ENCODE measurements at places on chromosomes 4 and X.
A peak's percentile ranks its signal among the peaks of the same experiment; 100 is the strongest.

- no peak for DNase-seq
Measured at GRCh38 chrX:135544338-135544948, 24.0 kb downstream of the INTS6L start.

DNA sequence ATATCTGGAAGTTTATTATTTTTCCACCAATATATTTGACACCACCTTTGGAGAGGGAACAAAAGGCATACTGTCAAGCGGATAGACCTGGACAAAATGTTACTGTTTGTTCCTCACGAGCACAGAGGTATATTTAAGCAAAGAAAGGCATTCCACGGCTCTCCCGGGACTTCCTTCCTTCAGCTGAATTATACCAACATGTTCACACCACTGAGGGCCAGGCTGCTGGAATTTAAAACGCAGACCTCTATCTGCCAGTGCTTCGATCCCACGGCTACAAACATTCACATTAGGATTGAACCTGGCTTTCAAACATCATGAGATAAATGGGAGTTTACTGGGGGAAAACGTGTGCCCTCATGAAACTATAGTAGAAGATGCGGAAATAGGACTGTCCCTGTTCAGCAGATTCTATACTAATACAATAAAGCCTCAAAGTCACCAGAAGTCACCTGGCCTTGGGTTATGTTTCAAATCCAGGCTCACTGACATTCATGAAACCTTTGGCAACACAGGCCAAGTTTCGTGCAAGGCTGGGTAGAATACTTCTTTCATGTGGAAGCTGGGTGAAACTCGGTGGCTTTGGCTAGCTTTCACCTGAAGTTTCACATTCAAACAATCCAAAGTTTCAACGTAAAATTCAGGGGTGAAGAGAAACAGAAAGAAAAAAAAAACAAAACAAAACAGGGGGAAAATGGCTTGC lies 39.5 kb downstream of the SORBS2 start:
- no peak for DNase-seq

- no peak for DNase-seq
Measured at GRCh38 chrX:154436983-154437752, at the start of gene GDI1. GDI1 (plus strand) TSS chrX:154437154; CDS start chrX:154437255, 101 bp downstream.

- no peak for DNase-seq
Measured at GRCh38 chrX:71017396-71017939, 50.7 kb downstream of the SNX12 start.

GRCh38 chrX:139382529-139382928 lies 148.0 kb upstream of the F9 start:
- no peak for DNase-seq

GRCh38 chr4:184444953-184445309 lies 29.4 kb downstream of the IRF2 start:
- no peak for DNase-seq

GRCh38 chr4:156290811-156291210 lies 337.1 kb upstream of the CTSO start:
- no peak for DNase-seq

- DNase-seq: no peak
Measured at GRCh38 chrX:142296421-142296820, 91.3 kb upstream of the MAGEC2 start.

DNA sequence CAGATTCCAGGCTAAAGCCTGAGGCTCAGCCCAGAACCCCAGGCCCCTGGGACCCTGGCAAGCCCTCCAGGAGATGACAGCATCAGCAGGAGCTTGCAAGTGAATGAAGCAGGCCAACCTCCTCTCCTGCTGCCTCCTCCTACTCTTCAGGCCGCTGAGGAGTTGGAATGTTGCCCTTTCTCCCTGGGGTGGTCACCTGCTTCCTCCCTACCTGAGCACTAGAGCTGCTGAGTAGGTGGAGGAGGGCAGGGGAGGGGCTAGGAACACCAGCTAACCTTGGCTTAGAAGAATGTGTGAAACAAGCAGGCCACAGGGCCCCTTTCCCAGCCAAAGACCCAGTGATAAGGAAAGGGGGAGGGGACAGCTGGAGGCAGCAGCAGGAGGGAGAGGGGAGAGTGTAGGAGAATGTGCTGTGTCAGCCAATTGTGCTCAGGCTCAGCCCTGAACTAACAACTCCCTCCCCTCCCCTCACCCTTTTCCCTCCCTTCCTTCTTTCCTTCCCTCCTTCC lies 58.0 kb downstream of the PJA1 start:
- DNase-seq: no peak

DNA sequence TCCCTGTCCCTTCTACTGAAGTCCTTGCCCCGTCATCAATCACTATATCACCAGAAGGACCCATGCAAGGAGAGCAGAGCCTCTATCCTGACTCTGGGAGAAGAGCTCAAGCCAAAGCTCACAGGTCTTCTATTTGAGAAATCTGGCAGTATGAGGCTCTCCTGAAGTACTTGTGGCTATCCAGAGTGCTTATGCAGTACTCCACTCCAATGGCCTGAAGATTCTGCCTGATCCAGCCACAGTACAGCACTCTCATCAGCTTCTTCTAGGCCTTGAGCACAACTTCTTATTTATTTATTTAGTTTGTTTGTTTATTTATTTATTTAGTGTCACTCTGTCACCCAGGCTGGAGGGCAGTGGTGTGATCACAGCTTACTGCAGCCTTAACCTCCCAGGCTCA lies 13.0 kb downstream of the USP26 start:
- DNase-seq: no peak

GRCh38 chrX:8364369-8365141 lies 100.1 kb upstream of the VCX3B start:
- peak; percentile 19 for DNase-seq

DNA sequence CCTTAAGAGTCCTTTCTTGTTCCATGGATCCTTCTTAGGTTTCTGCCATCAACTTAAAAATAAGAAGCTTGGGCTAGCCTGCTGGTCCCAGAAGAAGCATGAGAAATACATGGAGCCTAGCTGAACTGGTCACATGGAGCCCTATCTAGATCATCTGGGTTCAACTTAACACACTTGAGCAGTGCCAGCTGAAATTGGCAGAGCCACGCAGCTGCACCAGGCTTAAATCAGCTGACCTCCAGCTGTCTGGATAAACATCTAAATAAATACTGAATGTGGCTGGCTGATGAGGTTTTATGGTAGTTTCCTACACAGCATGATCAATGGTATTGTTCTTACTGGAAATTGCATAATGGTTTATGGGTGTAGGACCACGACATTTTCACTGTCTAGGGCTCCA lies 598.4 kb upstream of the FAM241A start:
- no peak for DNase-seq

GRCh38 chr4:183627979-183628588 lies 30.9 kb downstream of the RWDD4 start:
- no peak for DNase-seq

GRCh38 chrX:56978172-56978571 lies 17.2 kb downstream of the SPIN3 start:
- DNase-seq: no peak

GRCh38 chr4:55791666-55792065 lies 27.9 kb upstream of the EXOC1L start:
- DNase-seq: no peak

DNA sequence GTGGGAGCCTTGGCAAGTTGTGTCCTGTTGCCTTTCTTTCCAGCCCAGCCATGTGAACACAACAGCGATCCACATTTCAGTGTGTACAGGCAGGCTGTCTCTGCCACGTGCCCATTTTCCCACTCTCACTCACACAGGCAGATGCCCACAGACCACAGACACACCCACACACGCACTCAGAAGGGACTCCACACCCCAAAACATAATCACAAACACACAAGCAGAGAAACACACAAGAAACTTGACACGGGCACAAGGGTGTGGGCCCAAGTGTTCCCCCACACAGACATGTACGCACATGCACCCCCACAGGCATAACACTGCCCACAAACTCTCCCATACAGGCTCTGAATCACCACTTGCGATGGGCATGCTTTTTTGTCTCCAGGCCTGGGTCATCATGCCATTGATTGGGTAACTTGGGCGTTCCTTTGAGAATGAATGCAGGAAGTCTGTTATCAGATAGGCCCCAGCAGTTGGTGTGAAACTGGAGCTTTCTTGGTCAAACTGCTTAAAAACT lies 84.3 kb downstream of the NBDY start:
- DNase-seq: no peak

- DNase-seq: no peak
Measured at GRCh38 chrX:39167791-39168190, 366.5 kb downstream of the MID1IP1 start.

DNA sequence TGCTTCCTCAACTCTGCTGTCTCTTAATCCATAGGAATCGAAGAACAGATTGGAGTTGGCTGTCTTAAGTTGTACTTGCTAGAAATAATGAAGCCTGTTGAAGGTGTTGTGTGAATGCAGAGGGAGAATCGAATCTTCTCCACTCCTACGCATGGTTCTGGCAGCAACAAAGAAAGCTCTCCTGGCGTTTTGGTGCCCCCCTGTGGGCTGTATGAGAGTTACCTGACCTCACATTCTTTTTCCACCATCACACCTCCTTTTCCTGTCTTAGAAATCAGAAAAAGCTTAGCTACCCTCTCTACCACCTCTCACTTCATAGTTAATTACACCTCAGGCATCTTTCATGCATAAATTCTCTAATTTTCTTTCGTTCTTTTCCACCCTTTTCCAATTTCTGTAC lies 16.3 kb downstream of the KLF8 start:
- DNase-seq: no peak

DNA sequence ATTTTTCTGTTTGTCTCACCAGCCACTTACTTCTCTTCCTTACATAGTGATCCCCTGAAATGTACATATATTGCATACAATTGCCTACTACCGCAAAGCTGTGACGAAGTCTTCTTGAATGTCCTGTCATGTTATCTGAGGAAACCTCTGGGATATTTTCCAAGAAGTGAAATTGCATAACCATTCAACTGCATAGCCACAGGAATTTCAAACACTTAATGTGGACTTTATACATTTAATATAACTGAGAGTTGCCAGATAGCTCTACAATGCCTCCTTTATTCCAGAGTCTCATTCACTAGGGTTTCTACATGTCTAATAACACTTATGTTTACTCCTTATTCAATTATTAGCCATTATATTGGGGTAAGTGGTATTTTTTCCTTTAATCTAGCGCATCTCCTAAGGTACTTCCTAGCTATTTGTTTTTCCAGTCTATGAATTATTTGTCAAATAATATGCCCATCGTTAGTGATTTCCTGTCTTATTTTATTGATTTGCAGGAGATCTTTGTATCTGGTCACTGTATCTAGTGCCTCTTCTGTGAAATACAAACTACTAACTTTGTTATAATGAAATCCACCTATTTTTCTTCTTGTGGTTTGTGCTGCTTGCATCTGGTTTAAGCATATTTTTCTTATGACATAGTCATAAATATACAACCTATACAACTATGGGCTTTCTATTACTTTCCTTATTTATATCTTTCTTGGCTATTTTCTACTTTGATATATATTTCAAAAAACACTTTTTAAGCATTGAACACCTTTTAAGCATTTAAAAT lies 69.2 kb upstream of the GRID2 start:
- no peak for DNase-seq

GRCh38 chr4:101271516-101271915 lies 75.8 kb downstream of the PPP3CA start:
- DNase-seq: no peak

- no peak for DNase-seq
Measured at GRCh38 chr4:89797117-89797516, 39.8 kb downstream of the SNCA start.

- DNase-seq: no peak
Measured at GRCh38 chr4:100117750-100118149, 72.5 kb downstream of the DDIT4L start.

DNA sequence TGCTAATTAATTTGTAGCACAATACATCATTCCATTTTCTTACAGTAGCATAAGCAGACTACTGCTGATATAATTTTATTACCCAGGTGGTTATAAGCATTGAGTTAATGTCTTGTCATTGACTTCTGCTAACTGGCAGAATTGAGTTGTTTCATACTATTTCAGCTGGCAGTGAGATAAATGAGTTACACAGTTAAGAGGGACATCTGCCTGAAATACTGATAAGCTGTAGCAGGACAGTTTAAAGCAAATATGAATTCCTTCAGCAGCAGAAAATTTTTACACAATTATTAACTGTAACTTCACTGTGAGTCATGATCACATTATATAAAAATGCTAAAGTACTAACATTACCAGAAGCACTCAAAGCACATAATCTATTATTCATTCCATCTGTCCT lies 326.8 kb downstream of the INPP4B start:
- no peak for DNase-seq

DNA sequence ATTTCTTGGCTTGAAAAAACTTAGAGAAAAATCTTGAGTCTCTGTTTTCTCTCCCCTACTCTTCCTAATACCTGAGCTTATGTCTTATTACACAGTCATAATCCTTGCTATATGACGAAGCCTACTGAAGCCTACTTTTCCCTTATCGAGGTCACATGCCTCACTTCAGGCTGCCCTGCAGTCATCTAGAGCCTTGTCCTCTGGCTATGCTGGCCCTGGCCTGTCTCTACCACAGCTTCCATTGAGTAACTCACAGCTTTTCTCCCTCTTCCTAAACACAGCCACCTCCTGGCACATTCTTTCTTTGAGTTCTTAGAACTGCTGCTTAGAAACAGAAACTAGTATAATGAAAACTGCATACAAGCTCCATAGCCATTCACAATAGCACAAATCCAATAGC lies 1698.3 kb downstream of the STIM2 start:
- no peak for DNase-seq

GRCh38 chrX:13285229-13285628 lies 34.6 kb downstream of the ATXN3L start:
- no peak for DNase-seq

- no peak for DNase-seq
Measured at GRCh38 chr4:164441109-164441508, 312.8 kb upstream of the SMIM31 start.

DNA sequence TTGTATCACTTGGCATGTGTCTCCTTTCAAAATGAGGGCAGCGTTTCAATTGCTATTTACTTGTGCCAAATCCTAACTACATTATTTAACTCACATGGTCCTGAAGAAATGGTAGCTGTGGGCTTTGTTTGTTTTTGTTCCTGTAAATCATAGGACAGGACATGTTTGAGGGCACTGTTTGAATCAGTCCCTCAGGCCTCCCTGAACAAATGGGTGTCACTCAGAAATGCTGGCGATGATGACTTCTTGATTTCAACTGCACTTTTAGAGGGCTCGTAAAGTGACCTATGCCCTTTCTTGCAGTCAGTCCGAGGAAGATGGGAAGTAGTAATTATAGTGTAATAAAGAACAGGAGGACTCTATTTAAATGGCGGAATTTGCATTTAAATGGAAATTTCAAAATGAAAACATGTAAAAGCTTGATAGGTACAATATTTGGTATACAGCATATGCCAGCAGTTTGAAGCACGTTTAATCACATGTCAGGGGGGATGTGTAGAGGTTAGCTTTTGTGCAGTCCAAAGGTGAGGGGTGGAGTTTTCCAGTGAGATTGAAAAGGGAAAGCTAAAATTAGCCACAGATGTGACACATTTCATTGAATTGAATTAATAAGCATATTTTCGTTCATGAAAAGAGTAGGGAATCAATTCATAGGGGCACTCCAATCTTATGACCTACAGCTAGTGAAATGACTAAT lies 1958.7 kb upstream of the IGFBP7 start:
- DNase-seq: no peak

- DNase-seq: no peak
Measured at GRCh38 chr4:183600189-183600685, 58.7 kb downstream of the RWDD4 start.

- no peak for DNase-seq
Measured at GRCh38 chr4:18180892-18181291, 159.3 kb upstream of the LCORL start.
